Lung microvascular endothelial cell (primary cell): ENCODE measurements at places on chromosomes 3 and 15.

DNA sequence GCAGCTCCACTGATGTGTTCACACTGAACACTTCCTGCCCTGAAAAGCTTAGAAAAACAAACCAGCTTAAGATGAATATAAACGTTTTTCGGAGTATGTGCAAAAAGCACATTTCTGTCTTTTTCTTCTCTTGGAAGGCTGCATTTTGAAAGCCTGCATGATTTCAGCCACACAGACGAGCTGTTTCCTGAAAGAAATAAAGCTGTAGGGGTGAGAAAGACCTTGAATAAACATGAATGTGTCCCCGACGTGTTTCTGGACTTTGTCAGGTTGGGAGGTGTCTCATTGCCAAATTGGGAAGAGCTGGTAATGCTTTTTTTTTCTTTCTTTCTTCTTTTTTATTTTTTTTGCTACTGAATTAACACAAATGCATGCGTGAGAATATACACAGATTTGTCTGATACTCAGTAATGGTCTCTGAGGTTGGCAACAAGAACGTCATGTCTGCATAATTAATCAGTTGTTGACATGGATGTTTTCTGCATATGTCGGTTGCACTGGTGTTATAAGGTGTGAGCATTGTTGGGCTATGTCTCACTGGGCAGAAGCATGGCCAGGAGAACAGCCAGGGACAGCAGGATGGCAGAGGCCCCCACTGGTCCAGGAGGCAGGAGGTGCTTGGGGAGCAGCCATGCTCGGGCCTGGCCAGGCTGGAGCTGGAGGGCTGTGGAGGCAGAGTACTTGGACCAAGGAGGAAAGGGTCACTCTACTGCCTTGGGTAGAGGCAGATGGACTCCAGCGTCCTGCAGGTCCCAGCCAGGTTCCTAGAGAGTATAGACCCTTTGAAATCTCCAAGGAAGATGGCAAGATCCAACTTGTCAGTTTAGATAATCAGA lies 39.0 kb downstream of the ADAMTSL3 start:
- DNase-seq = peak; percentile 45

- peak; percentile 67 for DNase-seq
Observed at GRCh38 chr3:184737641-184738505, 26.0 kb upstream of the MAGEF1 start.

DNA sequence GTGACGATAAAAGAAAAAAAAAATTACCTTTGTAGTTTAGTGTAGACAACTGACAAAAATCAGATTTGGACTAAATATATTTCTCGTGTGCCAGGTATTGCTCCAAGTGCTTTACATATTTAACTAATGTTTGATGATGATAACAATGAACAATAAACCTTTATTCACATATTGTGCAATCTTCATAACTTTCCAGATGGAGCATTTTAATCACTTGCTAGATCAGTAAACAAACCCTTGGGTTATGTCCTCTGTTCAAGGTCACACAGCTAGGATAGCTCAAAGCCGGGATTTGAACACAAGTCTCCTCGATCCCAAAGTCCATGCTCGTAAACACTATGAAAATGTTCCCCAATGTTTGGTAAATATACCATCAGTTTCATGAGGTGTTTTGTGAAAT lies 14.5 kb downstream of the NCEH1 start:
- DNase-seq = no peak

DNA sequence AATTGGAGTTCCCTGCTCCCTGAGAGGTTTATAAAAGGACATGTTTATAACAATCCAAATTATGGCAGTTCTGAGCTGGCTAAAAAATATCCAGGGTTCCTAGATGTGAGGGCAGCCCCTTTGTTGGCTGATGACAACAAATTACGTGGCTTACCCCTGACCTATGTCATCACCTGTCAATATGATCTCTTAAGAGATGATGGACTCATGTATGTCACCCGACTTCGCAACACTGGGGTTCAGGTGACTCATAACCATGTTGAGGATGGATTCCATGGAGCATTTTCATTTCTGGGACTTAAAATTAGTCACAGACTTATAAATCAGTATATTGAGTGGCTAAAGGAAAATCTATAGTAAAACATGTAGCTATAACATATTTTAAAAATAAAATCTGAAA lies 13.9 kb downstream of the AADAC start:
- no peak for DNase-seq

- DNase-seq = no peak
Observed at GRCh38 chr3:63578858-63579257, 73.6 kb upstream of the SNTN start.

DNA sequence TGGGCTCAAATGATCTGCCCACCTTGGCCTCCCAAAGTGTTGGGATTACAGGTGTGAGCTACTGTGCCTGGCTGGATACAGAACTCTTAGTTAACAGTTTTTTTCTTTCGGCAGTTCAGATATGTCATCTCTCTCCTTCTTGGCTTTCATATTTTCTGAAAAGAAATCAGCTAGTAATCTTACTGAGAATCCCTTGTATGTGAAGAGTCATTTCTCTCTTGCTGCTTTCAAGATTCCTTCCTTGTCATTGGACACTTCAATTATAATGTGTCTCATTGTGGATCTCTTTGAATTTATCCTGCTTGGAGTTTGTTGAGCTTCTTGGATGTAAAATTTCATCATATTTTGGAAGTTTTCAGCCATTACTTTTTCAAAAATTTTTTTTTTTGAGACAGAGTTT lies 17.0 kb downstream of the TRIM69 start:
- no peak for DNase-seq

- DNase-seq = no peak
Observed at GRCh38 chr3:39134305-39134704, 19.1 kb downstream of the CSRNP1 start.

GRCh38 chr3:184299488-184300377 lies 692 bp downstream of the PSMD2 start:
- DNase-seq = peak; percentile 62

DNA sequence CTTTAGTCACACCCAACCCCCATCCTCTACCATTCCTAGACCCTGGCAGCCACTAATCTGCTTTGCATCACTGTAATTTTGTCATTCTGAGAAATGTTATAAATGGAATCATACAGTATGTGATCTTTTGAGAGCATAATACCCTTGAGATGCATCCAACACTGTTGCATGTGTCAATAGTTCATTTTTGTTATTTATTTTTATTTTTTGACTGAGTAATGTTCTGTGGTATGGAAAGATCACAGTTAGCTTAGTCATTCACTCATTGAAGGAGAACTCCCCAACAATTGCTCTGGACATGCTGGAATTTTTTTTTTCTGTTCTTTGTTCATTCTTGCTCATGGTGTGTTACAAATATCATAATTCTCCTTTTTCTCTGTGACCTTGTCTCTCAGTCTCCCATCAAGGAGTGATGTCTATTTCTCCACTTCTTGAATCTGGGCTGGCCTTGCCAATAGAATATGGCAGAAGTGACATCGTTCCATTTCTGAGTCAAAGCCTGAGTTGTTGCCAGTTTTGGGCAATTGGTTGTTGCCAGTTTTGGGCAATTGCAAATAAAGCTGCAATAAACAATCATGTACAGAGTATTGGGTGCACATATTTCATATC lies 6.8 kb upstream of the ADPGK start:
- no peak for DNase-seq

- no peak for DNase-seq
Observed at GRCh38 chr15:80953001-80953952, 36.3 kb downstream of the MESD start.

DNA sequence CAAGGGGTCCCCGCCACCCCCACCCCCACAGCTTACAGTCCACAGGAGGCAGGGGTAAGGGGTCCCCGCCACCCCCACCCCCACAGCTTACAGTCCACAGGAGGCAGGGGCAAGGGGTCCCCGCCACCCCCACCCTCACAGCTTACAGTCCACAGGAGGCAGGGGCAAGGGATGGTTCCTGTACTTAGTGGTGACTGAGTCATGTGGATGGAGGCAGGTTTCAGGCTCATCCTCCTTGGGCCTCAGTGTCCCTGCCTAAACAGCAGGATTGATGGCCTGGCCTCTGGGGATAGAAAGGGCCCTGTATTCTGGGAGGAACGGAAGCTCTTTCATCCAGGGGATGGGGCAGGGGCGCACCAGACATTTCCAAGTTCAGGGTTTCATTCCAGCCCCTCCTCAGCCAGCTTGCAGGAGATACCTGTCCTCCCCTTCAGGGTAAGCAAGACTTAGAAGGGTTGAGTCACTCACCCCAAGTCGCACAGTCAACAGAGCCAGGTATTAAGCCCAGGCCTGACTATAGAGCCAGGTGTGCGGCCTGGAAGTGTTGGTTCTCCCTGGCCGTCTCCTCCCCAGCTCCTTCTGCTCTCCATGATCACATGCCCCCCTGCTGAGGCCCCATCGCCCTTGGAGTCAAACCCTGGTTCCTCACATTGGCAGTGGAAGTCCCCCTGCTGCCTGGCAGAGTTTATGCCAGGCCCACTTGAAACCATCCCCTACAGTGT lies 12.5 kb downstream of the CSK start:
- DNase-seq = no peak

GRCh38 chr15:45454814-45455213 lies 67.7 kb downstream of the SLC30A4 start:
- DNase-seq = peak; percentile 92

DNA sequence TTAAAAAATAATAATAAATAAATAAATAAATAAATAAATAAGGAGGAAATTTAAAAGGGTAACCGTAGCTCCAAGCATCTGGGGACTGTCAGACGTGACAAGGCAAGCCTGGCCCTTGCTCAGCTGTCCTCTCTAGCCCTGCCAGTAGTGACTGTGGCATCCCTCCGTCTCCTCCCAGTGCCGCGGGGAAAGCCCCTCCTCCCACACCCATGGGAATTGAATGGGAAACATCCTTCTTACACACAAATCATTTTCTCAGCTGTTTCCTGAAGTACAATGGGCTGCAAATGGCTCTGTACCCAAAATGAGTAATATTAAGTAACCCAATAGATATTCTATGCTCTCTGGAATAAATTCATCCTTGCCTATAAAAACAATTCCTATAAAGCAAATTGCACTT lies 101.6 kb upstream of the RAD18 start:
- peak; percentile 57 for DNase-seq

- DNase-seq = no peak
Observed at GRCh38 chr15:33860754-33861153, 107.5 kb upstream of the CHRM5 start.

DNA sequence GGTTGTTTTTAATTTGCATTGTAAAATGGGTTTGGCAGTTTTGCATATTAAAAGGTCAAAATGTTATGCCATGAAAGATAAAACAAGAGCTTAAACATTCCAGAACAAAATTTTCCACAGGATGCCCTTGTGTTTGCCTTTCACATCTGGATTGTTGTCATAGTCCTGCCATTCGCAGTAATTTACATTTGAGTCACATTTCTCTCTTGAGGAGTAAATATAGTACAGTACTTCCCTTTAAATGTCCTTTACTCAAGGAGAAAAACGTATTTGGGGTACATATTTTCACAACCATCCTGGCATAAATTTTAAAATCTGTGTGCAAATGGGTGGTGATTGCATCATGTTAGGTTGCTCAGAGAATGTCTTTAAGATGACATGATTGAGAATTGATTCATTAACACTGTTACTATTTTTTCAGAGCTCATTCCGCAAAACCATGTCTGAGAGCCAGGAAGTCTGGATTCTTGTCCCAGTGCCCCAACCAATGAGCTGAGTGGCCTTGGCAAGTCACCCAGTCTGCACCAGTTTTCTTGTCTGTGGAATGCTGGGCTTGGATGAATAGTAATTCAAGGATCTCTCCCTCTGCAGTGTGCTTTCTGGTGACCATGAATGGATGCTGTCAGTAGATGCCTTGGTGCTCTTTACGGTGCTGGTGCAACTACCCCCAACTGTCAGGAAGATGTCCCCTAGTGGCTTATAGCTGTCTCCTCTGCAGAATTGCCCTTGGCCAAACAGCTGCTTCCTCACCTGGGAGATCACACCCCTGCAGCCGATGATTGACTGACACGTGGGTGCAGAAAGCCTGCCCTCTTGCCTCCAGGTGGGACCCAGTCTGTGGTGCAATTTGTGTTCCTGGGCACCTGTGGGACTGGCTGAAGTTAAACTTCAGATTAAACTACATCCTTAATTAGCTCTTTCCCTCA lies 43.0 kb downstream of the ABHD5 start:
- peak; percentile 43 for DNase-seq

- no peak for DNase-seq
Observed at GRCh38 chr3:17013050-17013449, 128.3 kb downstream of the PLCL2 start.

DNA sequence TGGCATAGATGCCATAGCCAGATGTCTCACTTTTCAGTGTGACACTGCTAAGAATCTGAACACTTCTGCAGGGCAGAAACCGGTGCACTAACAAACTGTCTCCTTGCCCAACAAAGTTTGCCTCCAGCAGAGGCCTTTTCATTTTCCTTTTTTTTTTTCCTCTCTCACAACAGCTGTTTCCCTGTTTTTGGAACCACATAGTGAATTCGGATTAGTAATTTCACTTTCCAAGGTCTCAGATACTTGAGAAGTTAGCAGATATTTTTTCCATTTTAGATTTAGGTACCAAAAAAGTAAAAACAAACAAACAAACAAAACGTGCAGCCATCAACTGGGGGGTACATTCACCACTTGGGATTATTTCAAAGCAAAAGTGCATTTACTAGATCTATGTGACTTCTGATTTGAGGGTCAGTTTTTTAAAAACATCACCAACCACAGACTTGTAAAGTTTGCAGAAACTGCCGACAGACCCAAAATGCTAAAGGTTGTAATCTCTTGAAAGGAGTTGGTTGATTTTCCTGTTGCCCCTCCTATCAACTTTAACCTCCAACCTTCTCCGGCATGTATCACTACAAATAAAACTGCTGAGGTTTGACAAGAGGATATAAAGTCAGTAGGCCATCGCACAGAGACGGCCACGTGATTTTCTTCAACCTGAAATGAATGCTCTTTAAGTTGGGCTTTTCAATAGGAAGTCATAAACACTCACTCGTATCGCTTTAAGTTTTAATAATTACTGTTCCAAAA lies 169.1 kb downstream of the CDIN1 start:
- peak; percentile 30 for DNase-seq

- DNase-seq = no peak
Observed at GRCh38 chr3:64773137-64773536, 85.3 kb upstream of the ADAMTS9 start.

DNA sequence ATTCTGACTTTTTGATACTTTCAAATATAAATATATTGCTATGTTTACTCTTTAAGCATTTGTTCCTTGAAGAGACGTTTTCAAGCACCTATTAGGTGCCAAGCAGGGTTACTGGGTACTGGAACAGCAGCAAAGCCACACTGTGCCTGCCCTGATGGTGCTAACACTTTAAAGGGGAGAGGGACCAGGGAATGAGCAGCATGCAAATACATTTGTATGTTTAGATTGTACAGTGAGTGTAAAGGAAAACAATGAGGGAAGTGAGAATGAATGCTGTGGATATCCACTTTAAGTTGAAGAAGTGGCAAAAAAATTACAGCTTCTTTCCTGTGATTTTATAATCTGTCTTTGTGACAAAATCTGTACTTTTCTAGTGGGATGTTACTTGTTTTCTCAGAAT lies 400.2 kb upstream of the ATP11B start:
- no peak for DNase-seq

- peak; percentile 45 for DNase-seq
Observed at GRCh38 chr3:51388286-51389029, 2.6 kb upstream of the RBM15B start.

DNA sequence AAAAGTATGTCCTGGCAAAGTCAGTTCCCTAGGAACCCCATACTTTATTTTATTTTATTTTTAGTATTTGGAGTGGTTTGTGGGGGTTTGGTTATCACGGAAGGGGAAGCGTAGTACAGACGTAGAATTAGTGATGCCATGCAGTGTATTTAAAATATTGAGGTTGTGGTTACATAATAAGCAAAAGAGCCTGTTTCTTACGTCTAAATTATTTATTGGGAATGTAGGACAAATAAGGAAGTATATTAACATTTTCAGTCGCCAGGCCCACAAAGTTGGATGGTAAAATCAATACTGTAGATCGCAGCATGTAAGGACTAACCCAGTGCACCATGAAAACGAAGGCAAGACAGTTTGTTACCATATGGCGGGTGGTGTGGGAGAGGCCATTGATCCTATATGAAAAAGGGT lies 558 bp downstream of the DTWD1 start:
- peak; percentile 21 for DNase-seq
